Type B pancreatic cell (in vitro differentiated cells): ENCODE measurements at places on chromosomes 2 and 18. TPM values are rescaled to one million over a fixed set of nuclear protein-coding genes. Genes with fewer than 3 reads are reported as not detected.
A peak's percentile ranks its signal among the peaks of the same experiment; 100 is the strongest.

DNA sequence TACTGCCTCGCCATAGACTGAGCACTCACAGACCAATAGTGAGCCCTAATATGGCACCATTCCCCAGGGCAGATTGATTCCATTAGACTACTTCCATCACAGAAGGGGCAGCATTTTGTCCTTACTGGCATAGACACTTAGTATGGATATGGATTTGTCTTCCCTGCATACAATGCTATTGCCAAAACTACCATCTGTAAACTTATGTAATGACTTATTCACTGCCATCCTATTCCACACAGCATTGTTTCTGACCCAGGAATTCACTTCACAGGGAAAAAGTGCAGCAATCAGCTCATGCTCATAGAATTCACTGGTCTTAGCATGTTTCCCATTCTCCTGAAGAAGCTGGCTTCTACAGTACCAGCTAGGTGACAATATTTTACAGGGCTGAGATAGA is 179.0 kb downstream of the PPP1R1C start:
- no peak overlapping the region for H3K4me3 ChIP-seq
- H3K4me1 ChIP-seq: no peaks in the 10 kb centered on the region
- no peaks in the 10 kb centered on the region for H3K27me3 ChIP-seq
- DNase-seq: no peak
- H3K36me3 ChIP-seq: no peaks in the 10 kb centered on the region

GRCh38 chr2:175880-176820 is 87.7 kb downstream of the SH3YL1 start:
- no peaks in the 10 kb centered on the region for H3K36me3 ChIP-seq
- no peak overlapping the region for H3K27ac ChIP-seq
- peaks cover 6% of the 10 kb centered on the region for H3K4me1 ChIP-seq
- H3K4me3 ChIP-seq: no peak overlapping the region
- peaks cover 28% of the 10 kb centered on the region for H3K27me3 ChIP-seq
- DNase-seq: no peak

DNA sequence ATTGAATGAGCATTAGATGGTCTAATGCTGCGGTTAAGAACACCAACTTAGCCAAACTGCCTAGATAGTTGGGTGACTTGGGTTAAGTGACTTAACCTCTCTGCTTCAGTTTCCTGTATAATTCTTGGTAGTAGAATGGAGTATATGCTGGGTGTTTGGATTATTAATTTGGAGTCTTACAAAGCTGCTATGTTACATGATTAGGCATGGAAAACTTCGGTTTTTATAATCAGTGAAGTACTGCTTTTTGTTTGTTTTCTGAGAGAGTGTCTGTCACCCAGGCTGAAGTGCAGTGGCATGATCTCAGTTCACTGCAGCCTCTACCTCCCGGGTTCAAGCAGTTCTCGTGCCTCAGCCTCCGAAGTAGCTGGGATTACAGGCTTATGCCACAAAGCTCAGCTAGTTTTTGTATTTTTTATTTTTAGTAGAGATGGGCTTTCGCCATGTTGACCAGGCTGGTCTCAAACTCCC is 4.5 kb downstream of the RPL37A start:
- H3K36me3 ChIP-seq: peaks cover 52% of the 10 kb centered on the region
- H3K4me3 ChIP-seq: peak overlapping the region; percentile 77
- DNase-seq: no peak
- no peaks in the 10 kb centered on the region for H3K27me3 ChIP-seq
- H3K27ac ChIP-seq: no peak overlapping the region

DNA sequence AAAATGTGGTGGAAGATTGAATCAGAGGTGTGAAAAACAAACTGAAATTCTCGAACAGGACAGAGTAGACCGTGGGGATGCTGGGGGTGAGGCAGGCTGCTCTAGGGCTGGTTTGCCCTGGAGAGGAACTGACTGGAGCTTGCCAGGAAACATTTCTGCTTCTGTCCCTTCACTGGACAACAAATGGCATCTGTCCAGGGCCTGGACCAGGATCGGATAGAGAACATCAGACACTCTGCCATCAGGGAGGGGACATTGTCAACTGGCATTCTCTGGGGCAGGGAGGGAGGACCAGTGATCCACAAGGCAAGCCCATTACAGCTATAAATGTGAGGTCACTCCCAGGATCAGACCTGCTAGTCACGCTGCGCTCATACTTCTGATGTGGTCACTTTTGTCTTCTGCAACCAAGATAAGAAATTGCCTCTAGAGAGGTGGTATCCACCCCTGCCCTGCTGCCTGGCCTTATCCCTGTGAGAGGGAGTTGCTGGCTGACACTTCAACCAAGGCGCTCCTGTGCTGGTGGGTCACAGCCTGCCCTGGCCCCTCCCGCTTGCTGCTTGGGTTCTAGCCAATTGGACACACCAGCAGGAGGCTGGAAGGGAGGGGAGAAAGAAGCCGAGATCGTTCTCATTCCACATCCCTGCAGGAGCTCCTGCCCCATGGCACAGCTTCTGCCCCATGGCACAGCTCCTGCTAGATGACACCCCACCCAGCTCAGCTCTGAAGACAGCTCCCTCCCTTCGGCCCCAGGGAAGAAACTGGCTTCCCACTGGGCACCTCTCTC is 8.7 kb downstream of the NPPC start:
- no peak overlapping the region for H3K4me3 ChIP-seq
- no peak overlapping the region for H3K27ac ChIP-seq
- no peak for DNase-seq

- peaks cover 30% of the 10 kb centered on the region for H3K4me1 ChIP-seq
- H3K36me3 ChIP-seq: no peaks in the 10 kb centered on the region
- H3K27me3 ChIP-seq: no peaks in the 10 kb centered on the region
- DNase-seq: no peak
- H3K27ac ChIP-seq: no peak overlapping the region
These were observed 81.0 kb upstream of the TMEM18 start for GRCh38 chr2:758073-758820.

GRCh38 chr2:10241641-10242430 is 60.9 kb upstream of the HPCAL1 start:
- no peak overlapping the region for H3K27ac ChIP-seq
- H3K27me3 ChIP-seq: no peaks in the 10 kb centered on the region
- H3K4me3 ChIP-seq: no peak overlapping the region
- H3K36me3 ChIP-seq: no peaks in the 10 kb centered on the region
- H3K4me1 ChIP-seq: peaks cover 11% of the 10 kb centered on the region
- no peak for DNase-seq

DNA sequence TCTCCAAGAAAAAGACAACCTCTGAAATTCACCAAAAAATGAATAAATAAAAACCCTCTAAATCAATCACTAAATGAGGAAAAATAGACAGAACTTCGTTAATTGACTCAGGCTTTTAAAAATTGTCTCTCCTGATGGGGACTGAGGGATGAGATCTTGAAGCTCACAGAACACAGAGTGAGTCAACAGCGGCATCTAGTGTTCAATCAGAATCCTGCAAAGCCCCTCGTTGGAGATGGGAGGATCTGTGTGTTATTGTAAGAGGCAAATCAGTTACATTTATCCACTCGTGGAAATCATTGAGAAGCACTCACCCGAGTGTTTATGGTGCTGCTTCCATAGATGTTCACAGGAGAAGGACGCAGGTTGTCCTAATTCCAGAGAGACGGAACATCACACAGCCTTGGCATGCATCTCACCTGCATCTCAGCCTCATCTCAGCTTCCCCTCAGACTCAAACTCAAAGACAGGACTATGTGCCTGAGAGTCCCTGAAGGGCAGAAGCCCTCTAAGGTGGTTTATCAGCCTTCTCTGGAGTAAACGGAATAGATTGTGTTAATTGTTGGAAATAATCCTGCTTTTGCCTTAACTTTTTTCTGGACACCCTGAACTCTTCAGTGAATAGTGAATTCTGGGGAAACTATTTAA is 82.0 kb downstream of the MREG start:
- H3K27me3 ChIP-seq: no peaks in the 10 kb centered on the region
- no peaks in the 10 kb centered on the region for H3K36me3 ChIP-seq
- peak overlapping the region; percentile 87 for H3K27ac ChIP-seq
- DNase-seq: peak; percentile 73

- H3K4me1 ChIP-seq: no peaks in the 10 kb centered on the region
- no peaks in the 10 kb centered on the region for H3K27me3 ChIP-seq
- no peak overlapping the region for H3K4me3 ChIP-seq
- no peak overlapping the region for H3K27ac ChIP-seq
- DNase-seq: no peak
- H3K36me3 ChIP-seq: no peaks in the 10 kb centered on the region
These were observed 106.4 kb downstream of the CTAGE1 start for GRCh38 chr18:22311301-22311700.

DNA sequence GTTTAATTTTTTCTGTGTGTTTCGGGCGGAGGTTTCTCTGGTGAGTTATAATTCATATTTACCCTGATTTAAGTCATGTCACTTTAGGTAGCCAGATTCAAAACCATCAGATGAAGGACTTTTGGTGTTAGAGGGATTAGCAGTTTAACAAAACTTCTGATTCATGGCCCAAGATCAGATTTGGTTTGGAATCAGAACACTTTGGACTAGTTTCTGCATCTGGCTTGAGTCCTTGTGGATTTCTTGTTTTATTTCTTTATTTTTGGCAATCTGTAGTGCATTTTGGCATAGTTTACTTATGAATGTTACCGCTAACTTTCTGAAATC is 3.5 kb downstream of the NEDD4L start:
- peaks cover 6% of the 10 kb centered on the region for H3K36me3 ChIP-seq
- H3K4me1 ChIP-seq: peaks cover 26% of the 10 kb centered on the region
- H3K4me3 ChIP-seq: peak overlapping the region; percentile 99
- no peak for DNase-seq

DNA sequence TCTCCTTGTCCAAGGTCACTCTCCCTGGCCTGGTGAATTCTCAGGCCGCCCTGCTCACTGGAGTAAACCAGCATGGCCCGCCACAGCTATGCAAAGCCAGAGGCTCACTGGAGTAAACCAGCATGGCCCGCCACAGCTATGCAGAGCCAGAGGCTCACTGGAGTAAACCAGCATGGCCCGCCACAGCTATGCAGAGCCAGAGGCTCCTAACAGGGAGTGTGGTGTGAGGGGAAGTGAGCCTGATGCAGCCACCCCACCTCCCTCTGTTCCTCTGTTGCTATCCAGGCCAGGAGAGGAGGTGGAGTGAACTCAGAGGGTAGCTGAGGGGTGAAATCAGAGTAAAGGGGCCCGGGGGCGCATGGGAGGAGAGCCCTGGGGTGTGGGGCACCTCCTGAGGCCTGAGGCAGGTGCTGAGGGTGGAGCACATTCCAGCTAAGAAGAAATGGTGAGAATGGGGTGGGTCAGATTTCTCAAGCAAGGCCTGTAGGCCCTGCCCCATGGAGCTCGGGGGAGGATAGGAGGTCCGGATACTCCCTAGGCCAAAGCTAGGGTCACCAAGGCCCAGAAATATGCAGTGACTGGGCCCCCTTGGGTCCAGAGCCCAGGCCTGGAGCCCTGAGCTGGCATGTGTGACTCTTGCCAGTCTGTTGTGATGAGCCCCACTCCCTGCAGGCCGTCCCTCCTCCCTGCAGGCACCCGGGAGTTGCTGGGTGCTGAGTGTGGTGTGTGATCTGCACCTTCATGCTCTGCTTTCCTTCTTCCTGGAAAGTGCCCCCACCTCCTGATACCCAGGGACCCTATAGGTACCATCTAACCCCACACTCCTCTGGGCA is 1.5 kb downstream of the ATP6V1B1 start:
- peak overlapping the region; percentile 72 for H3K27ac ChIP-seq
- H3K36me3 ChIP-seq: no peaks in the 10 kb centered on the region
- H3K27me3 ChIP-seq: peaks cover 27% of the 10 kb centered on the region

- no peaks in the 10 kb centered on the region for H3K27me3 ChIP-seq
- DNase-seq: no peak
- no peak overlapping the region for H3K4me3 ChIP-seq
These were observed 40.3 kb upstream of the ATP8B1 start for GRCh38 chr18:57843386-57843785.

DNA sequence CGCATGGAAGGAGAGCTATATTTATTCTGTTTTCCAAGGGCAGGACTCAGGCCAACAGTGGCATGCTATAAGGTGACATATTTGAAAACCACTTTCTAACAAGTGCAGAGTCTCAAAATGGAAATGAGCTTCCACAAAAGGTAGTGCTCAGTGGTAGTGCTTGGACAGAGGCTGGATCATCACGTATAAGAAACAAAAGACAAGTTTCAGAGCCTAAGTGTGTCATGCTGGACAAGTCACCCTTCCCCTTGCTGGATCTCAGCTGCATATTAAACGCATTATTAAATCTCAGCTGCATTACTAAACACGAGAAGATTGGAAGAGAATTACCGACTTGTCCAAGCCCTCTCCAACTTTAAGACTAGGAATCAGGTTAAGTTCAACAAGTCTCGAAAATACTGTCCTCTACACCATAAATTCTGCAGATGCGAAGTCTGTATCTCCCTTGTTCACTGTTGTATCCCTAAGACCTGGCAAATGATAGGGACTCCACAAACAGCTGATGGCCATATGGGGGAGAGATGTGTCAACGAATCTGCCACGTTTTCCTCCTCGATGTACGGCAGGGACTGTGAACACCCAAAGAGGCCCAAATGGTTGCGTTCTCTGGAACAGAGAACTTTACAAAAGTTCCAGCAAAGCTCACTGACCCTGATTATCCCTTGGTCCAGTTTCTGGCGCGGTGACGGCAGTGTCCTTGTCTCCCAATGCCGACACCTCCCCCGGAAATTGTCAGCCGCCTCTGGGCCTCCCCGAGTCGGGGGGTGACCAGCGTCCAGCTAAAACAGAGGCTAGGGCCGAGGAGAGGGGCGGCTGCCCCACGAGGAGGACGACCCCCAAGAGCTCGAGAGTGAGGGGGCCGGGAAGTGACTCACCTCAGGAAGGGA is 611 bp downstream of the NOL10 start:
- no peaks in the 10 kb centered on the region for H3K27me3 ChIP-seq
- H3K4me3 ChIP-seq: no peak overlapping the region
- H3K27ac ChIP-seq: peak overlapping the region; percentile 93

DNA sequence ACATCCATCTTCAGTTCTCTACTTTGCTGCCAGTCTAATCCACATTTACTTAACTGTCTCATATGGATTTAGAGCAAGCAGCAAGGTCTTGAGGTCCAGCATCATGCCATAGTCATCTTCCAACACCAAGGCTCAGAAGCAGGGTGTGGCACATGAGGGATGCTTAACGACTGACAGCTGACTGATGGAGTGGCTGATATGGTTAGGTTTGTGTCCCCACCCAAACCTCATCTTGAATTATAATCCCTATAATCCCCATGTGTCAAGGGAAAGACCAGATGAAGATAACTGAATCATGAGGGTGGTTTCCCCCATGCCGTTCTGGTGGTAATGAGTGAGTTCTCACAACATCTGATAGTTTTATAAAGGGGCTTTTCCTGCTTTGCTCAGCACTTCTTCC is 257.3 kb downstream of the NBAS start:
- H3K27me3 ChIP-seq: no peaks in the 10 kb centered on the region
- H3K4me3 ChIP-seq: no peak overlapping the region
- H3K27ac ChIP-seq: no peak overlapping the region
- DNase-seq: no peak
- H3K4me1 ChIP-seq: no peaks in the 10 kb centered on the region

GRCh38 chr18:70459731-70460130 is 170.9 kb downstream of the SOCS6 start:
- H3K4me3 ChIP-seq: no peak overlapping the region
- H3K4me1 ChIP-seq: peaks cover 6% of the 10 kb centered on the region
- H3K27me3 ChIP-seq: peaks cover 19% of the 10 kb centered on the region
- no peak overlapping the region for H3K27ac ChIP-seq
- no peak for DNase-seq
- no peaks in the 10 kb centered on the region for H3K36me3 ChIP-seq

- H3K27me3 ChIP-seq: no peaks in the 10 kb centered on the region
- no peak overlapping the region for H3K4me3 ChIP-seq
- H3K36me3 ChIP-seq: no peaks in the 10 kb centered on the region
- no peaks in the 10 kb centered on the region for H3K4me1 ChIP-seq
- no peak overlapping the region for H3K27ac ChIP-seq
- no peak for DNase-seq
These were observed 138.8 kb downstream of the MCFD2 start for GRCh38 chr2:46776687-46777327.

The UCN gene
- 0.74 and 4.1 TPM in 2 replicates for total RNA-seq

The TANC1 gene
- 56.9 and 138 TPM in 2 replicates for total RNA-seq

The CCDC148 gene
- total RNA-seq: 0.69 and 3.1 TPM in 2 replicates

The KLHL14 gene
- total RNA-seq: 0.81 and 6.1 TPM in 2 replicates

The DCDC2C gene
- not detected in 2 replicates for total RNA-seq
